ENCODE measurements at places on chromosomes 16 and 17.

- peak; percentile 89 for DNase-seq
These were observed 37.0 kb upstream of the ZNF750 start for GRCh38 chr17:82876602-82877379.

DNA sequence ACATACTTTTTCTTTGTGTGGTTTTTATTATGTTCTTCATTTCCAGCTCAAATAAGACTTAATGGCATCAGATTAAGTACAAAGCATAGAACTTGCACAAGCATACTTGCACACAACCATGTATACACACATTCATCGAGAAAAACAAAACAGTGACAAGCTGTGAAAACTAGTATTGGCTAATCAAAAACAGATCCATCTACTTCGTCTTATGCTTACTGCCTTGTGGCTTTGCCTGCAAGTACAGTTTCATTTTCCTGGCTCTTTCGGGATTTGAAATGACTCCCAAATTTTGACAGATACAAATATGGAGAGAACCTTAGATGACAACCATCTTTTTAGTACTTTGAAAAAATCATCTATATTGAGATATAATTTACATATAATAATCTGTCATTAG lies 338.3 kb downstream of the BCAS3 start:
- DNase-seq = peak; percentile 3

DNA sequence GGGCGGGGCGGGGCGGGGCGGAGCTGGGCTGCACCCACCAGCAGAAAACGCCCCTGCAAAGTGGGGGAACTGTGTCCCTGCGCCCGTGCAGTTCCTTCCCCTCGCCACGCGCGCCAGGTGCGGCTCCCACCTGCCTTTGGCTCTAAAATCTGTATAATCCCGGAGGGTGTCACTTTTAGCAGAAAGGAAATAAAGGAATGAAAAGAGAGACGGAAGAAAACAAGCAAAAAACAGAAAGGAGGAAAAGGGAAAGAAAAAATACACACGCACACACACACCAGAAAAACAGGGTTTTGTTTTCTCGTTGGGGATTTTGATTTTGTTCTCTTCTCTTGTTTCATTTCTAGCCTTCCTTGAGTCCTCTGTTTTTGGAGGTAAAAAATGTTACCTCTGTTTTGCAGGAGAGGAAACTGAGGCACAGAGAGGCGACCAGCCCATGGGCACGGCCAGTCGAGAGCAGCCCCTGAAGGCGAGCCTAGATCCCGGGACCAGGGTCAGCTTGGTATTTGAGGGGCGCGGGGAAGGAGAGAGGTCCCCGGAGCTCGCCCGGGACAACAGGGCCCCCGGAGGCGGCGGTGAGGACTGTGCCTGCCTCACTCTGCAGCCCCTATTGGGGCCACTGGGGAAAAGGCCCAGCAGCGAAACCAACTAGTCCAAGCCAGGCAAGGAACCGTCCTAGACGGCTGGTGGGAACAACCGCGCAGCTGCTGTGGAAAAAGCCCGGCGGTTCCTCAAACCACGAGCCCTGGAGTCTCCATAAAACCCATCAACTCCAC lies 594 bp upstream of the CARHSP1 start:
- DNase-seq = no peak

DNA sequence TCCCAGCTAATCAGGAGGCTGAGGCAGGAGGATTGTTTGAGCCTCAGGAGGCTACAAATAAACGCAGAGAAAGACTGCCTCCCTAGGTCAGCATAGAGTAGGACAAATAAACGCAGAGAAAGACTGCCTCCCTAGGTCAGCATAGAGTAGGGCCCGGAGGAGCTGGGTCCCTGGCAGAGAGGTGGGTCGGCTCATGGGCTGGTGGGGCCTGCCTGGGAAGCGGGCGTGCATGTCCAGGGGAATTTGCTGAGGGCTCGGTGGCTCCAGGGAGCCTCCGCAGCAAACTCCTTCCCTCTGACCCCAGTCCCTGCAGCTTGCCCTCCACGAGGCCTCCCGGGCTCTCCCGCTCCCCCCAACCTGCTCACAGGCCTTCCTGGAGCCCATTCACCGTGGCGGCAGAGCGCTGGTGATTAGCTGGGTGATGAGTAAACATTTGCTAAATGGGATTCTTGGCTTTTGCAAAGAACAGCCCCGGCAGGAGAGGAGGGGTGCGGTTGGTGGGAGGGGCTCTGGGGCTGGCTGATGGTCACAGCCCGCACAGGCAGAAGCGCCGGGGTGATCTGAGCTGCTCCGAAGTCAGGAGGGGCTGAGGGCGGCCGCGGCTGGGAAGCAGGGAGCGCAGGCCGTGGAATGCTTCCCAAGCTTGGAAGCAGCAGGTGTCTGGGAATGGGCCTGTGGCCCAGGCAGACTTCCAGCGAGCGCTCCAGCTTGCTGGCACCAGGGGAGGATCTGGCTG lies 93.1 kb downstream of the RTN4RL1 start:
- DNase-seq = no peak

DNA sequence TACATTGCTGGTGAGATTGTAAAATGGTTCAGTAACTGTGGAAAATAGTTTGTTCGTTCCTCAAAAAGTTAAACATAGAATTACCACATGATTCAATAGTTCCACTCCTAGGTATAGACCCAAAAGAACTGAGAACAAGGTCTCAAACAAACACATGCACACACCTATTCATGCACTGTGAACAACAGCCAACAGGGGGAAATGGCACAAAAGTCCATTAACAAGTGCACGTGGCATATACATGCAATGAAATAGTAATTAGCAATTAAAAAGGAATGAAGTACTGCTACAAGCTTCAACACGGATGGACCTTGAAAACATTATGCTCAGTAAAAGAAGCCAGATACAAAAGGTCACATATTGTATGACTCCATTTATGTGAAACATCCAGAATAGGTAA lies 23.8 kb downstream of the SDK2 start:
- DNase-seq = no peak

GRCh38 chr16:11107780-11108465 lies 148.1 kb downstream of the SOCS1 start:
- DNase-seq = peak; percentile 85

DNA sequence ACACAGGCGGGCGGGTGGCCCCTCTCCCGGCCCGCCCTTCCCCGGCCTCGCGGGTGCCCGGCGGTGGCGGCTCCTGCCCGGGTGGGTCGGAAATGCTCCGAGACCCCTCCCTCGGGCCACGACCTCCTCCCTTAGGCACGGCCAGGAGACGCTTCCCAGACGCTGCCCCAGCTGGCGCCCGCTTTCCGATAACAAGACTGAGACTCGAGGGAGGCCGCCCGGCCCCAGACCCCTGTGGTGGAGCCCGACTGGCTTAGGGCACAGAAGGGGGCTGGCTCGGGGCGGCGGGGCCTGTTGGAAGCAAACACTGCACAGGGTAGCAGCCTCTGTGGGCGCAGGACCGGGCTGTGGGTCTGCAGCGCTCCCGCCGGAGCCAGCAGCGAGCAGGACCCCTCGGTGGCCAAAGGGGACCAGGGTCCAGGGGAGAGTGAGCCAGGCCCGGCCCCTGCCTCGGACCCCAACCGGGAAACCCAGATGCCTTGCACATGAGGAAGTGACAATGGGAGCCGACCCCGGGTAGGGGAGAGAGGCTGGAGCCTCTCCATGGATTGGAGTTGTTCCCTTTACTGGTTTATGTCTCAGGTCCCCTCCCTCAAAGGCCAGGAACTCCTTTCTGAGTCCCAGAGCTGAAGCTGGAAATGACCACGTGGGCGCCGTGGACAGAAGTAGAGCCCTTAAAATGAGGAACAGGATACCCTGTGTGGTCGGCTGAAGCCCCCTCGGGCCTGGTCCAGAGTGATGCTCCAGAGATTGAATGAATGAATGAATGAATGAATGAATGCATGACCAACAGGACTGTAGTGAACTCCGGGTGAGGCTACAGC lies 19.8 kb upstream of the ADCY7 start:
- no peak for DNase-seq

- DNase-seq = no peak
These were observed 115.0 kb upstream of the RBBP6 start for GRCh38 chr16:24424364-24424763.

DNA sequence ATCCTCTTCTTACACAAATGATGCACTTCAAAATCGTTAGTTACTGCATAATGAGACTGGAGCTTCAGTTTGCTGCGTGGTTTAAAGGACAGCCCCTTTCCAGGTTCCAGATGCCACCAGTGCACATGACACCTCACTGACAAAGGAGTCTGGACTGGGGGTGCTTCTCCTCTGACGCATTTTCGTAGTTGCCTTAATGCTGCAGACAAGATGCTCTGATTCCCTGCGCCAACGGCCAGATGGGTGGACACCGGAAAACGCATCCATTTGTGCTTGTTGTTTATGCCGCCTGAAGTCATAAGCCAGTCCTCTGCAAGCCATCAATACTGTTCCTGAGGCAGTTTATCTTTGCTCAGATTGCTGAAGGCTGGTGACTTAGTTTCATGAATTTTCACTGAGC lies 16.0 kb downstream of the FBXO31 start:
- no peak for DNase-seq

DNA sequence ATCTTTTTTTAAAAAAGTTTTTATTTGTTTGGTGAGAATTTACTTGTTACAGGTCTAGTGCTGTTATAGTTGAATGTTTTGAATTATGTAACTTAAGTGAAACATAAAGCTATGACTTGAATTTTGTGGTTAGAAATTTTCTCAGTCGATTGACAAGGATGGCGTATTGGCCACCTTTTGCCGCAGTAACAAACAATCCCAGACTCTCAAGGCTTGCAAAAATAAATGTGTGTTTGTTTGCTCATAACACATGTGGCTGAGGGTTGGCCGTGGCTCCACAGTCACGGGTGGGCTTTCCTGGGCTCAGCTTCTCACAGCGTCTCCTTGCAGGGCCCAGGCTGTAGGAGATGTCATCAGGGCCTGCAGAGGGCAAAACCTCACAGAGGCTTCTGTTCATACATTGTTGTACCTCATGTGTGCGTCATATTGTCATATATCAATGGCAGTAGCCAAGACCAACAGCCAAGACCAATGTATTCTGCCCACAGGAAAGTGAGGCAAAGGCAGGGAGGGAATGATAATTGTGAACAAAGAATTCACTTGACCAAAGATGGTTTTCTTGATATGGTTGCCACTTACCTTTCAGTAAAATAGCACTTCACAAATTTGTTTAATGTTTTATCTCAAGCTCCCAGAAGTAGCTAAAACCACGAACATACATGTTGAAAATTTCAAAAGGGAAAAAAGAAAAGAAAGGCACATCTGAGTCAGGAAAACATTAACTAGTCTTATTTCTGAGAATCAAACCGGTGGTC lies 93.5 kb downstream of the WWOX start:
- DNase-seq = no peak

DNA sequence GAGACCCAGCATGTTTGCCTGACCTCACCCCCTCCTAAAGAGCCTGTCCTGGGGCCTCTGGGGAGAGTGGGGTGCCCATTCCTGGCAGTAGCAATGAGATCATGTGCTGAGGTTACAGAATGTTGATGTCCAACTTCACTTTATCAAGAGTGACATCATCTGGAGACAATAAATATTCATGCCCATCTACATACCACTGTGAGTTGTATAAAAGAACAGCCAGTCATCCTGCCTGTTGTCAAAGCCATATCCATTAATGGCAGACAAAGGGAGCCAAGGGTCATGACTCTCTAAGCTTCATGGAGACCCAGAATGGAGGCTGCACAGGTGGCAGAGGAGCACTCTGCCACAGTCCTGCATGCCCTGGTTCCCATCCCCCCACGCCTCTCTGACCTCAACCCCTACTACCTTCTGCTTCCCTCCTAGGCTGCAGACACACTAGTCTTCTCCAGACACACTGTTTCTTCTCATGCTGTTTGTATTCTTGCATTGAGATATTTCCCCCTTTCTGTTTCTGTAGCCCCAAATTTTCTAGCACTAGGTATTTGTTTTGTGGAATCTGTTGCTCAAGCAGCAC lies 27.1 kb downstream of the SHISA6 start:
- no peak for DNase-seq

DNA sequence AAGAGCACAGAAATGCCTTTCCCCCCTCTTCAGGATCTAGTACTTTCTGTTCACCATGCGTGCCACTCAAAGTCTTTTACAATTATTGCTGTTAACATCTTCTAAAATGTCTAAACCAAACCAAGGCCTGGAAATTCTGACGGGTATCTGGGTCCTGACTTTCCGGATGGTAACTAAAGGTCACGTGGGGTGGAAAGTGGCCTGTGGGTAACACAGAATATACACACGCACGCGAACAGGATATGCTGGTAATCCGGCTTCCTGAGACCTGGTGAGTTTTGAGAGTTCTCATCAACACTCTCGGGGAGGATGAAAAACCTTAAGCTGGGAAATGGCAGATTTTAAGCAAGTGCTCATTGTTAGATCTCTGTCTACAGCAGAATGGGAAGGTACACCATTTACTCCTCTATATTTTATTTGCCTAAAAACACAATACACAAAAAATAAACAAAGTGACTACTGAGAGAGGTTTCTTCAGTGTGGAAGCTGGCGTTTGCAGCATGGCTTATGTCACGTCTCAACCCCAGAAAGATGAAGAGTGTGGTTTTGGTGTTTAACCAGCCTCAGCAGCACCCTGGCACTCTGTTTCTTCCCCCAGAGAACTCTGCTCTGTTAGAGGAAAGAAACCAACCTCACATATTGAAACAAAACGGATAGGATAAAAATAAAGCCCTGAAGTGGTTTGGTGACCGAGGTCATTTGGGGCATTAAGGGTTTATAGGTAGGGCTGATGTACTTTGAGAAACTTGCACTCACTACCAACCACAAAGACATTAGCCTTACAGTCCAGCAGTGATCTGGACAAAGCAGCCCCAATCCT lies 37.3 kb downstream of the SMG6 start:
- no peak for DNase-seq

DNA sequence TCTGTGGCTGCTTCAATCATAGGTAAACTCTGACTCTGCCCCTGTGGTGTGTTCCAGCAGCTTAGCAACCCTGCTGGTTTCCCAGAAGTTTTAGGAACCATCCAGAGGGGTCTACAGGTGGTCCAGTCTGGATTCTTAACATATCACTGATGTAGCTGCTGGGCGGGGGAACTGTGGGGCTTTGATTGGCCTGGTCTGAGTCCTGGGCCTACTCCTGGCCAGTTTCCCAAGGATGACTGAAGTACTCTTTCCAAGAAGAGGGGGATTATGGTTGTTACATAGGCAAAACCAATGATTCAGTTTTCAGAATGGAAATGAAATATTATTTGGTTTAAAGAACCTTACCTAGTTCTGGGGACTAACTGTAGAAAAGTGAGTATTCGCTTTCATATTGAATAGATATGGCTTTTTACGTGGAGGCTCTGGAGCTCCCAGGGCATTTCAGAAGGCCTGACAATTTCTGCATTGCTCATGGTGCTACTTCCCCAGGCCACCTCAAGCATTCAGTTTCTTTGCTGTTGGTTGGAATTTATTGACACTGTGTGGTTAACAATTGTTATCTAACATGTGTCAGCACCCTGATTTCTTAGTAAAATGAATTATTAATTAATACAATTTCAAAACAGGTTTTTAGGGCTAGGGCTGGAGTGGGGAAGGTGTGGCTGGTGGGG lies 38.4 kb downstream of the EPN2 start:
- peak; percentile 56 for DNase-seq

DNA sequence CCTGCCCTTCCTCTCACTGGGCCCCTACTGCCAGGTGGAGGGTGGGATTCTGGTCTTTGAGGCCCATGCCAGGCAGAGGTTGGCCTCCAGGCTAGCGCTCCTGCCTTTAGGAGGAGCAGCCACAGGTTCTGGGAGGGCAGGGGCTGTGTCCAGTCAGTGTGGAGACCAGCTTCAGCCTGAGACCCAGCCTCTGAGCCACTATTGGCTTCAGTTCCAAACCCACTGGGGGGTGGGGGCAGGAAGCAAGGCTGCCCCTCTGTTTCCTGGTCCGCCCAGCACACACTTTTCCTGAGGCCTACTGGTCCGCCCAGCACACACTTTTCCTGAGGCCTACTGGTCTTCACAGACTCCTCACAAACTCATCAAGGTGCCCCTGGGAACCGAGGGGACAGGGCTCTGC lies 16.4 kb downstream of the SLC5A10 start:
- DNase-seq = no peak

GRCh38 chr16:65384441-65384840 lies 262.6 kb upstream of the CDH11 start:
- DNase-seq = peak; percentile 51
